ENCODE measurements at places on chromosomes 2 and 18.

GRCh38 chr2:19711470-19712372 lies 190.1 kb downstream of the TTC32 start:
- DNase-seq, result no peak

DNA sequence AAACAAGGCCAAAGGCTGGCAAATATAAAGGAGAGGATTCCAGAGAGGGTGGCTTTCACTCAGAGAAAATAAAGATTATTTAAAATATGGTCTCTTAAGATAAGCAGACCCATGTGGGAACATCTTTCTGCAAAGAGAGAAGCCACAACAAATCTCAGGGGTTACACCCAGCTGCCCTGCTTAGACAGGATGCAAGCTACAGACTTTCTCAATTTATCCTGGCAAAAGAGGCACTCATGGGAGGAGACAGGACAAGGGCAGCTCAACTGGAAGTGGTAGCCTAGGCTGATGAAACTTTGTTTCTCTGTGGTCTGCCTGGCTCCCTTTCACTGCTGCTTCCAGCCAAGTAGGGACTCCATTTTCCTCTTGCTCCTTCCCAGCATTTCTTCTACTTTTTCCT lies 25.9 kb upstream of the SULT1C4 start:
- no peak for DNase-seq

GRCh38 chr18:63286926-63287325 lies 32.6 kb downstream of the BCL2 start:
- no peak for DNase-seq

- DNase-seq, result no peak
Measured at GRCh38 chr2:79155826-79156476, 3.6 kb downstream of the REG3A start.

DNA sequence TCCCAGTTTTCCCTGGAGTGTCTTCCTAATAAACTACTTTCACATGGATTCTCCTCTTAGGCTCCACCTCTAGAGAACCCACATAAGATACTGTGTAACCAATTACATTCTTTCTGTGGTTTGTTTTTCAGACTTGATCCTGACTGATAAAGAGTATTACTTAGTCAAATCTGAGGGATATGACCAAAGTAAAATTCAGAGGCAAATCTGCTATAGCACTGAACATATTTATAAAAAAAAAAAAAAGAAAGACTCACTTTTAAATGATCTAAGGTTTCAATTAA lies 13.9 kb downstream of the CKAP2L start:
- DNase-seq, result no peak

DNA sequence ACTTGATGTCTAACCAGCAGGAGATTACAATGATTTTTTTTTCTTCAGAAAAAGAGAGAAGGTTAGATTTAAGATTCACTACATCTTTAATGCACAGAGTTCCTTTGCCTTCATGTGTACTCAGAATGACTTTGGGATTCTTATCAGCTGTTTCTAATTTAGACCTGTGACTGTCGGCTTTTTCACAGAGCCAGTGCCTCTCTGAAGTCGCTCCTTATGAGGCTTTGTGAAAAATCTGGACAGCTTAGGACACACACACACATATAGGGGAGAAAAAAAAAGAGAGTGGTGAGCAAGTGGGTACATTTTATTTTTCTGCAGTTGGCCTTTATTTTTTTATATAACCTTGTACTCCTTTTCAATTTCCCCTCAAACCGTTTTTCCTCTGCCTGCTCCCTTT lies 893.1 kb upstream of the CELF4 start:
- no peak for DNase-seq

GRCh38 chr2:234631646-234632514 lies 135.0 kb upstream of the ARL4C start:
- DNase-seq, result no peak

- no peak for DNase-seq
Measured at GRCh38 chr2:68250196-68250595, 2.1 kb downstream of the PPP3R1 start.

DNA sequence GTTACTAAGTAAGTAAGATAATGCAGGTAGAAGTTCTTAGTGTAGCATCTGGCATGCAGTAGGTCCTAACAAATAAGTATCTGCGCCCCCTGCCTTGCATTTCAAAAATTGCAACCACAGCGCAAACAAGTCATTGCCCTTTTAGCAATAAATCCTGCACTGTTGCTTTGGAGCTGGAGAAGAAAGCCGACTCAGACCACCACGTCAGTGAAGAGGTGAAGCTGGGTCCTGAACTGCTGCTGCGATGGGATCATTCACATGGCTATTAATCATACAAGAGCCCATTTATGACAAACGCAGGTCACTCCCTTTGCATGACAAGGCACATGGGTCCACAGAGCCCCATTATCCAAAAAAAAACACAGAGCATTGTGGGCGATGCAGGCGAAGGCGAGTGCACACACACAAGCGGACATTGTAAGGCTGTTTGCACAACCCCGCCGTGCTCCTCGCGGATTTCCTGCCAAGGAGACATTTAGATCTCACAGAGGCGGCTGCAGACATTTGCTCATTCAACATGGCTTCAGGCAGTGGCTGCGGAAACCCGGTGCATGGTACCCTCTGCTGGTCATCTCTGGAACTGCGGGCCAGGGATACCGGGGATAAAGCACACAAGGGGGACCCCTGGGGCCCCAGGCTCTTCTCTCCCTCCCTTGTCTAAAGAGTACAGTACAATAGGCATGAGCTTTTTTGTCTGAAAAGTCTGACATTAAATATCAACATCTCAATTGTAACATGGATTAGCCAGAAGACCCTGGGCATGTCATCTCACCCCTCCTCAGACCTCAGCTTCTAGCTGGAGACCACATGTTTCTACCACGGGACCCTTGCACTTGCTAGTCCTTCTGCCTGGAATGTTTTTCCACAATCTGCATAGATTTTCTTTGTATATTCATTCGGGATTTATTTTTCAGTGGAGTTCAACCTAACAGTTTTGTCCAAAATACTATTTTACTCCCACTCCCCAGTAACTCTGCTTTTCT lies 56.7 kb downstream of the CYRIA start:
- peak; percentile 87 for DNase-seq

- no peak for DNase-seq
Measured at GRCh38 chr2:16227811-16228462, 287.6 kb downstream of the MYCN start.

- no peak for DNase-seq
Measured at GRCh38 chr2:28624793-28625701, 126.6 kb upstream of the PPP1CB start.

GRCh38 chr2:4791488-4791887 lies 900.7 kb upstream of the SOX11 start:
- no peak for DNase-seq

- DNase-seq, result no peak
Measured at GRCh38 chr2:79512442-79513401, at the start of gene CTNNA2. Gene CTNNA2 (plus strand): TSS chr2:79513051.

GRCh38 chr2:198775737-198776136 lies 682.0 kb downstream of the SATB2 start:
- DNase-seq, result no peak

DNA sequence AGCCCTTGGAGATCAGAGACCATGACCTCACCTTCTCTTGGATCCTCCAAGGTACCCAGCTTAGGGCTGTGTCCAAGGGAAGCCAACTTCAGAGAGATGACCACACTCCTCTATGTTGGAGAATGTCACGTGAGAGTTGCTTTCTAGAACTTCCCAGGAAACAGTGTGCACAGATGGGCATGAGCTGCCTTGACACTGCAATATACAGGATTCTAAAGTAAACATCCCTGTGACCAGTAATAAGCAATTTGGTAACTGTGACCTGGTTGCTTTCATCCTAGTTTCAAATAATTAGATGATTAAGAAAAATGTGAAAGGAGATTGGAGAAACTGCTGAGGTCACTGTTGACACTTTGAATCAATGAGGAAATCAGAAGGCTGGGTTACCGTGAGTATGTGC lies 181.1 kb upstream of the EPAS1 start:
- no peak for DNase-seq

DNA sequence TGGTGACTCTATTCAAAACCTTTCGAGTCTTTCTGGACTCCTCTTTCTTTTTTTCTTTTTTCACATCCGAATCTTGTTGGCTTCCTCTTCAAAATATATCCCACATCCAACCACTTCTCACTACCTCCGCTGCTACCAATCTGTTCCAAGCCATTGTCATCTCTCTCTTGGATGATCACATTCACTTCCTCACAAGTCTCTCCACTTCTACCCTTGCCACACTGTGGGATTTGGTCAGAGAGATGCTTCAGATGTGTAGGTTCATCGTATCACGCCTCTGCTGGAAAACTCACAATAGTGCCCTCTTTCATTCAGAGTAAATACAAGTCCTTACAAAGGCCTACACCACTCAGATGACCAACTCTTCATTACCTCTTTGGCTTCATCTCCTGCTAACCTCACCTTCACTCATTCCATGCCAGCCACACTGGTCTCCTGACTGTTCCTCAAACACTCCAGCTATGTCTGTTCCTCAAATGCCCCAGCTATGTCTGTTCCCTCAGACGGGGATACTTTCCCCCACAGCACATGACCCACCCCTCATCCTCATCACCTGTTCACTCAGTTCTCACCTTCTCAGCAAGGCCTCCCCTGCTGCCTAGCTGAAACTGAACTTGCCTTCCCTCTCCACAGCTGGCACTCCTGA lies 67.2 kb upstream of the PELI1 start:
- no peak for DNase-seq

All from stimulated activated CD4-positive, alpha-beta T cell treated with anti-CD3 and anti-CD28 coated beads, Interleukin-1b, Interleukin-23, amount 100 ng/mL, for 1 hour (primary cell).